ENCODE measurements at places on chromosomes 3 and 15.

GRCh38 chr3:41867533-41867932, 94.4 kb downstream of the ULK4 start:
- no peak for DNase-seq

- no peak for DNase-seq
These were observed 67.4 kb upstream of the FNDC3B start for GRCh38 chr3:171971919-171972514.

DNA sequence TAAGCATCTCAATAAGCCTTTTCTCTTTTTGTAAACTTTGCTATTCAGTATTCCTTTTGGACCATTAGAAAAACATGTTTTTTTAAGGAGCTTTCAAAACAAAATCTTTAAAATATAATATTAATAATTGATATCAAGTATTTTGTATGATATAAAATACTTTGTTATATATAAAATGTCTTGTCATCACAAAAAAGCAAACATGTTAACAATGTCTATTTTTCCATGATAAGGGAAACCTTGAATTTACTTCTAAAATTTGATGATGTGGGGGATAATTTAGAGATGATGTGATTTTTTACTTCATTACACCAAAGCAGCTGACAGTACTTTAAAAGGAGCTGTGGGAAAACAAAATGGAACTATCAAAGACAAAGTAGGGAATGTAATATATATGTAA, 887.7 kb downstream of the SI start:
- DNase-seq: no peak

- DNase-seq: no peak
These were observed 11.7 kb downstream of the LRRFIP2 start for GRCh38 chr3:37162501-37163245.

Measured in kidney tubule cell (primary cell).